ENCODE measurements at places on chromosomes 2 and 18. TPM values are rescaled to one million over a fixed set of nuclear protein-coding genes. Genes with fewer than 3 reads are reported as not detected.

DNA sequence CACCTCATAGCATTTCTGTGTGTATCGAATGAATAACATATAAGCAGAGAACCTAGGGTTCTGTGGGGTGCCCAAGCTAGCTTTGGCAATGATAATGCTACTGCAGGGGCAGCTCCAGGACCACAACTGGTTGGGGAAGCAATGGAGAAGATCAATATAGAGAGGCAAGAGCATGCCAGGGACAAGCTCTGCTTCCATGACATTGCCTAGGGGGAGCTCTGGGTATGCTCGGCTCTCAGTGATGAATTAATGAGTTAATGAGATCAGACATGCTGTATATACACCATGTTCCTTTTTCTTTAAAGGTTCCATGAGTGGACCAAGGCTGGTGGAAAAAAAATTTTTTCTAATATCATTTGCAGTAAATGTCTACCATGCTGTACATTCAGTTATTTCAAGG, 618.4 kb downstream of the BCL11A start:
- no peak overlapping the region for H3K4me3 ChIP-seq
- H3K36me3 ChIP-seq = no peaks in the 10 kb centered on the region
- H3K27me3 ChIP-seq = no peaks in the 10 kb centered on the region

DNA sequence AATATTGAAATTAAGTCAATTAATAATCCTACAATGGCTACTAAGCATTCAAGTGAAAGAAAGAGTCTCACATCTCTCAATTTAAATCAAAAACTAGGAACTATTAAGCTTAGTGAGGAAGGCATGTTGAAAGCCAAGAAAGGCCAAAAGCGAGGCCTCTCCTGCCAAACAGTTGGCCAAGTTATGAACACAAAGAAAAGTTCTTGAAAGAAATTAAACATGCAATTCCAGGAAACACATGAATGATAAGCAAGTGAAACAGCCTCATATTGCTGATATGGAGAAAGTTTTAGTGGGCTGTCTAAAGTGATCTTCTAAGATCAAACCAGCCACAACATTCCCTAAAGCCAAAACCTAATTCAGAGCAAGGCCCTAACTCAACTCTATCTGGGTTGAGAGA, 11.8 kb downstream of the RDH14 start:
- DNase-seq = no peak
- H3K27me3 ChIP-seq = no peaks in the 10 kb centered on the region
- H3K4me1 ChIP-seq = peaks cover 5% of the 10 kb centered on the region
- no peak overlapping the region for H3K27ac ChIP-seq
- H3K36me3 ChIP-seq = no peaks in the 10 kb centered on the region

DNA sequence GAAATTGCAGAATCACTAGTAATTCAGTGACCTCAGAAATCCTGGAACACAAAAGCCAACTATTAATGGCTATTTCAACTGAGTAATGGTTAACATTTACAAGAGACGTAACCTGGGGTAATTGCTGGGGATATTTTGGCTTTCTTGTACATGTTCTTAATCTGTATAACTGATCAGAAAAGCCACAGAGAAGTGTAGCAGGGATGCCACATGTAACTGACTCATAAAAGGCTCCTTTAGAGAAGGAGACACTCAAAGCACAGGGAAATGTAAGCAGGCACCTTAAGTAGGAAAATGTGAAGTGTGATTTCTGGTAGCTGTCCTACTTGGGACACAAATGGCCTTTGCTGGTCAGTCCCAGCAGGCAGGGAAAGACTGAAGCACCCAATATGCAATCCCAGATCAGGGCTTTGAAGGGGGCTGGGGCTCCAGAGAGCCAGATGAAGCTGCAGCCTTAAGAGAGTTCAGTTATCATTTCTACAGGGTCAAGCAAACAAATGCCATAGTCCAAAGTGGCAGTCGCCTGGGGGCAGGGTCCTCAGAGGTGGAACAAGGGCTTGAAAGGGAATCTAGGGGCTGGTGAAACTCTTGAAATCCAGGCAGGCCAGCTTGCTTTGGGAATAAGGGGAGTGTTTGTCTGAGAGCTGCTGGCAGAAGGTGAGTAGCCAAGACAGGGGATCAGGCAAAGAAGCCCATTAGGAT, 7.2 kb upstream of the SPOPL start:
- no peak overlapping the region for H3K27ac ChIP-seq
- H3K27me3 ChIP-seq = no peaks in the 10 kb centered on the region
- no peak for DNase-seq
- H3K36me3 ChIP-seq = no peaks in the 10 kb centered on the region
- H3K4me3 ChIP-seq = no peak overlapping the region
- peaks cover 10% of the 10 kb centered on the region for H3K4me1 ChIP-seq

DNA sequence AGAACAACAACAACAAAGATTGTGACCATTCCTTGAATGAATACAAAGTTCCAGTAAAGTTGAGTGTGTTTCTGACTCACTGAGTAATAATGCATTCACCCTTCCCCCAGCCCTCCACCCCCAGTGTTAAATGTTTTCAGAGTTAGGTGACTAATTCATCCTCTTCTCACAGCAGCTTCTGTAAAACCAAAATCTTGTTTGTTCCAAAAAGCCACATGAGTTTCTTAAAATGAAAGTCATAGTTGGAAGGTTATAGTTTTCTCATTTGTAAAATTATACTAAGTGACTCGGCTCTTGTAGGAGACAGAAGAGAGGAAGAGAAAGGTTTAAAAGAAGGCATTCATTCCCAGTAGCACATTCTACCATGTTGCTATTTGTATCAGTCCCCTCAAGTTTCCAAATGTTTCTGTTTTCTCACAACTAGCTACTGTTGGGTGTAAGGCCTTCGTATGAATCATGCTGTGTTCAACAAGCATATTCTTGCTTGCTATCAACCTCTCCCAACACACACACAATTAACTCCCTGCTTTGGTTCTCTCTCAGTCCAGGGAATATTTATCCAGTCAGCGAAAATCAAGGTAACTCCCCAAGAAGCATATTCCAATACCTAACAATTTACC, 75.3 kb downstream of the MBD2 start:
- DNase-seq = no peak
- H3K27ac ChIP-seq = no peak overlapping the region
- H3K27me3 ChIP-seq = no peaks in the 10 kb centered on the region
- H3K4me1 ChIP-seq = peaks cover 24% of the 10 kb centered on the region
- peaks cover 26% of the 10 kb centered on the region for H3K36me3 ChIP-seq

TEKT4 gene
- 0.23 TPM for total RNA-seq

DNA sequence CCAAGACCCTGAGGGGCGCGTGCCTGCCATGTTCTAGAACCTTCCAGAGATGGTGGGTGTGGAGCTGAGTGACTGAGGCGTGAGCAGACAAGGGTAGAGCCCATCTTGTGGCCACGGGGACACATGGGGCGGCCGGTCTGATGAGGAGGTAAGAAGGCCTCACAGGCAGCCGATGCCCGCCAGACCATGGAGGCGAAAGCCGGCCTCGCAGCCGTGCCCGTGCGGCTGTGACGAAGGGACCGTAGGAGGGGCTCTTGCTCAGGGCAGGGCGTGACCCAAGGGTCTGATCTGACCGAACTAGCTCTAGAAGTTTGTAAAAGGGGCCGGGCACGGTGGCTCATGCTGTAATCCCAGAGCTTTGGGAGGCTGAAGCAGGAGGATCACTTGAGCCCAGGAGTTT, 19.6 kb downstream of the D2HGDH start:
- H3K36me3 ChIP-seq = peaks cover 55% of the 10 kb centered on the region
- no peak for DNase-seq
- no peak overlapping the region for H3K4me3 ChIP-seq
- H3K4me1 ChIP-seq = no peaks in the 10 kb centered on the region

FMNL2 gene
- total RNA-seq = 4.1 TPM
